ENCODE measurements at places on chromosomes 11 and 22.

DNA sequence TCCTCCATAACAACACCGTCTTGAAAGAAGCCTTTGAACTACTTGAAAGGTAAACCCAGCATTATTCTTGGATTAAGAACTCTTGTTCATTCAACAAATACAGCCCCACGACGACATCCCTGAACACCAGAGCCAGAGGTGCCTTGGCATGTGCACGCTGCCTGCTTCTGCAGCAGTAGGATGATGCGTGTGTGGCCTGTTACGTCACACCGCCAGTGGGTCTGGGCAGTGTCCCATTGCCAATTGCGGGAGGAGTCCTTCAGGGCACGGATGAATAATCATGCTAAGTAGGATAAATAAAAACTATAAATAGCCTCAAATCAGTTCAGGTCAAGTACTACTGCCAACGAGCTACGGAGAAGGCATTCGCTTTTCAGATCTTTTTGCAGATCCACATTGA, 380.5 kb downstream of the SHANK2 start:
- no peak overlapping the region for H3K27ac ChIP-seq
- H3K4me1 ChIP-seq, result no peaks in the 10 kb centered on the region
- DNase-seq, result no peak

- H3K36me3 ChIP-seq, result peaks cover 38% of the 10 kb centered on the region
- peaks cover 36% of the 10 kb centered on the region for H3K4me1 ChIP-seq
- no peak overlapping the region for H3K27ac ChIP-seq
- no peak overlapping the region for H3K4me3 ChIP-seq
- no peaks in the 10 kb centered on the region for H3K27me3 ChIP-seq
- DNase-seq, result no peak
Measured at GRCh38 chr22:44051961-44052360, 27.9 kb downstream of the PARVB start.

GRCh38 chr11:76318744-76319384, 62.1 kb downstream of the THAP12 start:
- peak; percentile 72 for DNase-seq
- no peak overlapping the region for H3K27ac ChIP-seq
- peaks cover 40% of the 10 kb centered on the region for H3K27me3 ChIP-seq

DNA sequence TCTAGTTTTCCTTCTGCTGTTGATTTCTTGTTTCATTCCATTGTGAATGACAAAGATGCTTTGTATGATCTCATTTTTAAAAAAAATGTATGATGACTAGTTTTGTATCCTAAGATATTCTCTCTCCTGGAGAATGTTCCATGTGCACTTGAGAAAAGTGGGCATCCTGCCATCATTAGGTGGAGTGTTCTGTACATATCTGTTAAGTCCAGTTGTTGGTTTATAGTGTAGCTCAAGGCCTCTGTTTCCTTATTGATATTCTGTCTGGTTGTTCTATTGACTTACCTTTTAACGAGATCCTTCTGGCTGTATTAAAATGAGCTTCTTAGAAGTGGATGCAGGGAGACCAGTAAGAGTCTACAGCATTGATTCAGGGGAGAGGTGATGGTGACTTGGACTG, 35.2 kb downstream of the SGSM1 start:
- H3K36me3 ChIP-seq, result no peaks in the 10 kb centered on the region
- peaks cover 1% of the 10 kb centered on the region for H3K4me1 ChIP-seq
- DNase-seq, result no peak
- H3K4me3 ChIP-seq, result no peak overlapping the region

DNA sequence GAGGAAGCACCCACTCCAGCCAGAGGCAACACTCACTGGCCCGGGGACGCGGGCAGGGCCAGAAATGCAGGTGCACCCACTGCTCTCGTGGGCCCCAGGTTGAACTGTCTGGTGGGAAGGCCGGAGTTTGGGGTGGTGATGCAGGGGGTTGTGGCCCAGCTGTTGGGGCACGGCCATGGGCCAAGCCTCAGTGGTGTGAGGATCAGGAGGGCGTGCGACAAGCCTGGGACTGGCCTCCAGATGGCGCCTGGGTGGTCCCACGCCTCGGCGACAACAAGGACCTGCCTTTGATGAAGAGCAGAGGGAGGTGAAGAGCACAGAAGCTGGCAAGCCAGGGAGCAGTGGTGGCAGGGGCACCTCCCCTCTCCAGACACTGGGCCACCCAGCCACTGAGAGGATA, 240.8 kb downstream of the BRD1 start:
- H3K27ac ChIP-seq, result no peak overlapping the region
- peaks cover 6% of the 10 kb centered on the region for H3K4me1 ChIP-seq
- no peak overlapping the region for H3K4me3 ChIP-seq
- DNase-seq, result no peak
- H3K27me3 ChIP-seq, result no peaks in the 10 kb centered on the region
- peaks cover 5% of the 10 kb centered on the region for H3K36me3 ChIP-seq

- H3K27ac ChIP-seq, result no peak overlapping the region
- no peak overlapping the region for H3K4me3 ChIP-seq
- no peak for DNase-seq
- no peaks in the 10 kb centered on the region for H3K36me3 ChIP-seq
- no peaks in the 10 kb centered on the region for H3K4me1 ChIP-seq
- H3K27me3 ChIP-seq, result no peaks in the 10 kb centered on the region
Measured at GRCh38 chr11:80668039-80668438, 1227.2 kb upstream of the TENM4 start.

DNA sequence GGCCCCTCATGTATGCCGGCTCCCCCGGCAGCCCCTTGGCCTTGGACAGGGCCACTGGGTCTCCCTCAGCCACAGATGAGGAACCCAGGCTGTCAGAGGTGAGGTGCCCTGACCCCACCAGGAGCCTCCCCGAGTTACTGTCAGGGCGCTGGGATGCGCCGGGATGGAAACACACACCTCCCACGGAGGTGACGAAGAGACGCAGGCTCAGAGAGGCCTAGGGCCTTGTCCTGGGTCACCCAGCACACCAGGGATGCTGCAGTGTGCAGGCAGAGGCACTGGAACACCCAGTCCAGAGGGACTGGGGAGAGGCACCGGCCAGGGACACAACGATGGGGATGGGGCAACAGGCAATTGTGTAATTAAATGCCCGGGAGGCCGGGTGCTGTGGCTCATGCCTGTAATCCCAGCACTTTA, 81.2 kb upstream of the PRR5 start:
- no peak overlapping the region for H3K4me3 ChIP-seq
- peaks cover 2% of the 10 kb centered on the region for H3K4me1 ChIP-seq
- no peaks in the 10 kb centered on the region for H3K36me3 ChIP-seq
- H3K27me3 ChIP-seq, result peaks cover 18% of the 10 kb centered on the region

DNA sequence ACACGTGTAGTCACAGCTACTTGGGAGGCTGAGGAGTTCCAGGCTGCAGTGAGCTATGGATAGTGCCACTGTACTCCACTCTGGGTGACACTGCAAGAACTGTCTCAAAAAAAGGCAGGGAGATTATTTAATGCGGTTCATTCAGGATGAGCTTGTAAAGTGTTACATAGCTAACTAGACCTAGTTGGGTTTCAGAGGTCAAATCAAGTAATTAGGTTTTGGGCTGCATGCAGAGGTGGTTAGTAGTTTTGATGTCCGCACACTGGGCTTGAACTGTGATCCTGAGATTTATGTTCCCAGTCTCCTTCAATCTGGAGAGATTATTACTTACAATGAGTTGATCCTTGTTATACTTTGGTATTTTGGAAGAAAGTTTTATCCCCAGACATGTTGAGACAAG, 2.1 kb upstream of the RBM4 start:
- H3K27me3 ChIP-seq, result no peaks in the 10 kb centered on the region
- no peak overlapping the region for H3K27ac ChIP-seq
- no peak overlapping the region for H3K4me3 ChIP-seq

DNA sequence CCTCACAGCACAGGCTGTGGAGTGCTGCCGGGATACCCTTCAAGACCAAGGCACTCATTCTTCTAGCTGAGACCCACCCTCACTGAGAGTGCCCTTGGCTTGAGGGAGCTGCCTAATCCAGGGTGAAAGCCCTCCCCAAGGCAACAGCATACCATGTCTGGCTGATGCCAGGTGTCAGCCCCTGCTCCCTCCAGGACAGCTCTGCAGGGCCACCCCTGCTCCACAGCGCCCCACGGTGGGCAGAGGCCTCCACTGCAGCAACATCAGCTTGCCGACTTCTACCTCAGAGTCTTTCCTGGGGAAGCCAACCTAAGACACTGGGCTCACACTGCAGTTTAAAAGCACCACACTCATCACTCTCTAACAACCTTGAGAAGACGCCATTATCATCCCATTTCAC, 29.0 kb downstream of the TTLL1 start:
- peaks cover 15% of the 10 kb centered on the region for H3K36me3 ChIP-seq
- no peak overlapping the region for H3K4me3 ChIP-seq
- no peaks in the 10 kb centered on the region for H3K27me3 ChIP-seq
- no peaks in the 10 kb centered on the region for H3K4me1 ChIP-seq
- no peak overlapping the region for H3K27ac ChIP-seq
- peak; percentile 16 for DNase-seq

GRCh38 chr11:78557236-78557635, 17.4 kb downstream of the NARS2 start:
- H3K4me3 ChIP-seq, result no peak overlapping the region
- no peaks in the 10 kb centered on the region for H3K27me3 ChIP-seq
- DNase-seq, result no peak
- H3K4me1 ChIP-seq, result peaks cover 18% of the 10 kb centered on the region

DNA sequence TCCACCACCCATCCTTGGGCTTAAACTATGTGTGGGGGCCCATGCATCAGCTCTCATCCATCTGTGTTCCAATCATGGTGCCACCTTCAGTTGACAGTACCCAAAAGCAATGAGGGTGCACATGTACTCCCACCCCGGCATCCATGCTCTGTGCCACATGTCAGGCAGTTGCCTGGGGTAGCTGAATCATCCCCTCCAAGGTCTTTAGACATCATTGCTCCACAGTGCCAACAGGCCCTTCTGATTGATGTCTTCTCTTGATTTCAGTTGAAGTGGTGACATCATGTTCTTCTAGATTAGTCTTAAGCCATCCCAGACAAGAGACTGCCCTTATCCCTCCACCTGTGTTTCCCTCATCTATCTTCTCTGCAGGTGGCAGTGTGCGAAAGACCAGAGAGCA, 42.5 kb downstream of the TMPRSS5 start:
- H3K4me3 ChIP-seq, result no peak overlapping the region
- H3K27me3 ChIP-seq, result peaks cover under 1% of the 10 kb centered on the region
- no peak for DNase-seq
- H3K4me1 ChIP-seq, result no peaks in the 10 kb centered on the region
- no peak overlapping the region for H3K27ac ChIP-seq

Data from stimulated activated naive B cell treated with anti-CD40 and anti-IgM and Interleukin-4, amounts not matched to agents 10 μg/mL and 1 μg/mL and 100 μg/mL, for 72 hours (primary cell).